ENCODE measurements at places on chromosomes 2 and 18.
A peak's percentile ranks its signal among the peaks of the same experiment; 100 is the strongest.

- peak; percentile 96 for DNase-seq
These were observed at the start of gene PSD4 for GRCh38 chr2:113173542-113174375. Gene PSD4, plus strand, starts transcription at chr2:113173971. Its CDS starts 8,486 bp downstream, at chr2:113182457.

DNA sequence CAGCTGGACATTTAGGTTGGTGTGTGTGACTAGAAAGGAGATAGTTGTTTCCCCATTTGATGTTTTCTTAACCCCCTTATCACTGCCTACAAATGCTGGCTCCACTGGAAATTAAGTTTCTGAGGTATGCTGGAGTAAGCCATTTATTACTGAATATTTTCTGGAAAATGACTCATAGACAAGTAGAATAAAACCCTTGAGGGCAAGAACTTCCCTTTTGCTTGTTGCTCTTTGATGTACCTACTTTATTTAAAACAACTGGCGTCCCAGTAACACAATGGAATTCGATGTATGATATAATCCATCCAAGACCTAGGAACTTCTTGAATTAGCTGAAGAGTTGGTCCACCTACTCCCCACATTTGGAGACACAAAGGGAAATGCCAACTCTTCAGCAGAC is 33.3 kb upstream of the SESTD1 start:
- no peak for DNase-seq

DNA sequence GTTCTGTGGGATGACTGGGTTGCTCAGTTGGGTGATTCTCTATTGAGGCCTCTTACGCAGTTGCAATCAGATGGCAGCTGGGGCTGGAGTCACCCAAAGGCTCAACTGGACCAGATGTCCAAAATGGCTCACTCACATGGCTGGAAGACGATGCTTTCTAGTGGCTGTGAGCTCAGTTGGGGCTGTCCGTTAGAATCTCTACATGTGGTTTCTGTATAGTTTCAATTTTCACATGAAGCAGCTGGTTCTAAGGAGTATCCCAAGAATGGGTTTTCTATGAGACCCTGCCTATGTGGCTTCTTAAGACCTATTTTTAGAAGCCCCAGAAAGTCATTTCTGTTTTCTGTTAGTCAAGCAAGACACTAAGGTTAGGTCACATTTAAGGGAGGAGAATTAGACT is 4.4 kb downstream of the XRCC5 start:
- no peak for DNase-seq

- DNase-seq, result no peak
These were observed 456.7 kb downstream of the SOX11 start for GRCh38 chr2:6148882-6149281.

DNA sequence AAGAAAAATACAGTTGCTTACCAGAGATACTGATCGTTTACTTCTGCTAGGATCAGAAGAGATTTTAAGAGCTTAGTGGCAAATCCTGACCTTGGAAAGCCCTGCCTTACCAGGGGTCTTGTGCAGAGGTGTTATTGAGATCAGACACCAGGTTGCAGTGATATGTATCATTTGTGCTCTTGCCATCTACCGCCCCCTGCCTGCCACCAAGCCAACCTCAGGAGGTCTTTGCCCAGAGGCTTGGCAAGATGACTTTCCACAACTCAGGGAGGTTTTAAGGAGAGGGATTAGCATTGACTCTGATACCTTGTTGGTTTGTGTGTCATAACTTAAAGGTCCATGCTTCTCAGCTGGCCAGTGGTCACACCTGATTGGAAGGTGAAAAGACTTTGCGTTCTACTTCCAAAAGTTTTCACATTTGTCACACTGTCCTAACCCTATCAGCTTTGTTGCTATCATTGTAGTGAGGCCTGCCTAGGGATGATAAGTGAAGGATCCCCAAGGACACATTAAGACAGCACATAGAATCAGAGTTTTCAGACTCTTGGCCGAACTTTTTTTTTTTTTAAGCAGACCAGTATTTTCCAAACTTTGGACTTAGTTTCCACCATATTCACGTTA is 46.2 kb upstream of the MGAT5 start:
- peak; percentile 75 for DNase-seq

DNA sequence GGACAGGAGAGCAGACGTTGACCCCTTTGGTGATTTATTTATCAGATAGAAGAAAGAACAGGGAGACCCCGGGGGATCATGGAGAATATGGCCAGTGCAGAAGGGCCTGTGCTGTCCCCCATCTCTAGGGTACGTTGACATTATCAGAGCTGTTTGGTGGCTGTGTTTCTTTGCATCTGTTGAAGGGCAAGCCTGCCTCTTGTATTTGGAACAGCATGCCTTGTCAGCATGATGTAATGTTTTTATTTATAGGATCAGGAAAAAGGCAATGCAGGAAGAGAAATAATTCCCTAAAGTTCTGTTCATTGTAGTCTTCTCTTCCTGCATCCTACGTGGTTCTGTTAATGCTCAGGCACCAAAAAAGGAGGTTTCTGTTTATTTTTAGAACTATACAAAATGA is 49.8 kb upstream of the CABYR start:
- no peak for DNase-seq

All from activated naive CD4-positive, alpha-beta T cell treated with anti-CD3 and anti-CD28 coated beads, Interleukin-2, amount 10 ng/mL, durations not matched to agents 7 days and 5 days (primary cell).